Activated T-cell treated with anti-CD3 and anti-CD28 coated beads for 24 hours (primary cell): ENCODE measurements at places on chromosomes 11 and 22.

DNA sequence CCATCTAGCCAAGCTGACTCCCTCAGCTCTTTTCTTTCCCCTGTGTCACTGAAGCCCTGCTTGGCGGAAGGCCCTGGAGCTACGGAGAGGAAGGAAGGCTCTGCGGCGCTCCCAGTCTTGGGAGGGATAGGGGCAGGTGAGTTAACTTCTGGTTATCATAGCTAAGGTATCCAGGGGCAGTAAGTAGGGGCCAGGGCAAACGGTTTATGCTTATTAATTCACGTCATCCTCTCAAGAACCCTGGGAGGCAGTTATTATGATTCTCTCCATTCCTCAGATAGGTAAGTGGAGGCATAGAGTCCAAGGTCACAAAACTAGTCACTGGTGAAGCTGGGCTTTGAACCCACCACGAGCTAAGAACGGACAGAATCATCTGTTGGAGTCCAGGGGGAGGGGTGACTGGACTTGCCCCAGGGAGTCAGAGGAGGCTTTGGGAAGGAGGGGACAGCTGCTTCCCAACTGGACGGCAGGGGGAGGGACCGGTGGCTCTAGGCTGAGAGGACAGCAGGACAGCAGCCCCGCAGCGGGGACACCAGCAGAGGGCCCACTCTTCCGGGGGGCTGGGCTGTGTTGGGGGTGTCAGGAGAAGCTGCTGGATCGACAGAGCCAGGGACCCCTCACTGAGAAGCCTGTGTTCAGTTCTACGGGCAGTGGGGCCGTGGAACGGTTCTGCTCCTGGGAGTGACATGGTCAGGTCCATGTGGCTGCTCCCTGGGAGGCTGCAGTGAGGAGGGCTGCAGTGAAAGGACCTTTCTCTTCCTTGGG lies 3.5 kb downstream of the BAIAP2L2 start:
- no peak for DNase-seq

- DNase-seq, result no peak
These were observed 19.9 kb downstream of the HIRA start for GRCh38 chr22:19411690-19412045.

DNA sequence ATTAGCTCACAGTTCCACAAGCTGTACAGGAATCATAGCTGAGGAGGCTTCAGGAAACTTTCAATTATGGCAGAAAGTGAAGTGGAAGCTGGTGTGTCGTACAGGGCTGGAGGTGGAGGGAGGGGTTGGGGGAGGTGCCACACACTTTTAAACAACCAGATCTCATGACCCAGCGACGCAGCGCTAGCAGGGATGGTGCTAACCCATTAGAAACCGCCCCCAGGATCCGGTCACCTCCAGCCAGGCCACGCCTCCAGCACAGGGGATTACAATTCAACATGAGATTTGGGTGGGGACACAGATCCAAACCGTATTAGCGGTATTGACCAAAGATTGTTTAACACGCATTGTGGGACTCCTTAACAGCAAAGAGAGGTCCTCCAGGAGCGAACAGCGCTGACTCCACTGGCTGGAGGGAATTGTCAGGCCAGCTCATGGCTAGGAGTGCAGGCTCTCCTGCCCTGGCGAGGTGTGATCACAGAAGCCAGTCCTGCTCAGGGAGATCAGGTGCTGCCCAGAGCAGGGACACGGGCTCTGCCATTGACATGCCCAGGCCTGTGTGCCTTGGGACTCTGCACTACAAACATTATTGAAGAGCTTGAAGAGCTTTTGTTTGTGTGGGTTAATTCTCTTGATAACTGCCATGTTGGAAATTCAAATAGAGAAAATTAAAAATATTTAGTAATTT lies 215.3 kb downstream of the TBC1D22A start:
- DNase-seq, result no peak

- no peak for DNase-seq
These were observed 91.2 kb downstream of the DSCAML1 start for GRCh38 chr11:117705866-117706265.

DNA sequence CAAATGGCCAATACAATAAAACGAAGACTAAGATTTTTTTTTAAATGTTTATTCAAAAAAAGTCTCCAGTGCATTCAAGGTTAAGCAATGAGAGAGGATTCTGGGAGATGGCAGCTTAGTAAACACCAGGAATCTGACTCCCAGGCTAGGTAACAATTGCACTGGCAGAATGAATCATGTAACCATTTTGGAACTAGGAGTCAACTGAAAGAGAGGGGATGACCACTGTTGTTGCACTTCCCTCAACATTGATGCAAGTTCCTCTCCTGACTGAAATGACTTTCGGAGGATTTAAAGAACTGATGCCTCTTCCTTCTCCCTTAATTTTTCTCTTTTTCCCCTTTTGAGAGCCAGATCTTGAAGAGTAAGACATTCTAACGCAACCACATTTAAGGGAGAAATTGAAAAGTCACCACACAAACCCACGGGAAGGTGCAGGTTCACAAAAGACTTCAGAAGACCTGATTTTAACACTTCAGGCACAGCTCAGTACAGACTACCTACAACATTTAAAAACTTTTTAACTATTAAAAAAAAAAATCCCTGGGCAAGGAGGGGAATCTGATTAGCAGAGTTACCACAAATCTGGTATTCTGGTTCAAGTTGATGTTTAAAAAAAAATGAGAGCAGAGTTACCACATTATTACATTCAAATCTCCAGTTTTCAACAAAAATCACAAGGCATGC lies 56.8 kb downstream of the FCHSD2 start:
- no peak for DNase-seq

GRCh38 chr11:90849312-90849711 lies 626.5 kb upstream of the CHORDC1 start:
- DNase-seq, result no peak

GRCh38 chr11:91871791-91872190 lies 352.8 kb upstream of the FAT3 start:
- no peak for DNase-seq

DNA sequence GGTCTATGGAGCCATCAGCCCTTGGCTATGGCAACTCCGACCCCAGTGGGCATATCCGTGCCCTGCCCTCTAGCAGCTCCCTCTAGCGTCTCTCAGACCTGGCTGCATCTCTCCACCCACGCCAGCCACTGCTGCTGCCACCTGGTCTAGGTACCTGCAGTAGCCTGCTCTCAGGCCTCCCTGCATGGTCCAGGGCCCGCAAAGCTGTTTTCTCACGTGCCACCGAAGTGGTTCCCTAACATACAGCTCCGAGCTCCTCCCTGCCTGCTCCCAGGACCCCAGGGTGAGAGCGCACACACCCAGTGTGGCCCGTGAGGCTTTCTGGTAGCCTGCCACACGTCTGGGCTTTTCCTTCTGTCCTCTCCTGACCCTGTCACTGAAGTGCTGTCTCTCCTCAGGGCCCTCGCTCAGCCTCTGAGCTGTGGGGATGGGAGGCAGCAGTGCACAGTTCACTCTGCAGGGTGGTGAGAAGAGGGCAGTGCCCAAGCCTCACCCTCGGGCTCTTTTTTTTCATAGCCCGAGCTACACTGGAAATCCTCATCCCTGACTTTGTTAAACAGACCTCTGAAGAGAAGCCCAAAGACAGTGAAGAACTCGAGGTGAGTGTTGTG lies 14.3 kb downstream of the DGCR8 start:
- no peak for DNase-seq

DNA sequence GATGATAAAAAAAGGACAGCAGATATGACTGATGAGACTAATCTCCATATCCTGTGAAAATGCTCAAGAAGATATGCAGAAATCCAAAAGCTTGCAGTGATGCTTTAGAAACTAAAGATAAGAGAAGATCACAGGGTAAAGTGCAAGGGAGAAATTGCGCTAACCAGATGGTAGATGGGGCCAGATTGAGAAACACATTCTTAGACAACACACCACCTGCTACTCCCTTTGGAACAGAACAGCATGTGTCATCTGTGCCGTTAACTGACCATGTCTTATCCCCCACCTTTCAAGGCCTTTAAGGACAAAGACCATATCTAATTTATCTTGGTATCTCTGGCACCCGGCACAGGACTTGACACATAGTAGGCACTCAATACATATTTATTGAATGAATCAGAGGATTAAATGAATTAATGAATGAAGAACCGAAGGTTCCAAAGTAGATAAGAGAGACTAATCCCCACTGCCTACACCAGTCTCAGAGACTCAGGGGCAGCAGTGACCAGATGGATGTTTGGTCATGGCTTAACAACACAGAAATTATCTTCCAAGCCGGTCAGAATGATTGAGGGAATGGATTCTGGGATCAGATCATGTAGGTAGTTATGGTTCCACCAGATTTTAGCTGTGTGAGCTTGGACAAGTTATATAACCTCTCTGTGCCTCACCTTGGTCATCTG lies 12.3 kb upstream of the P2RY2 start:
- no peak for DNase-seq

GRCh38 chr11:22341588-22341931 lies 3.4 kb downstream of the SLC17A6 start:
- DNase-seq, result no peak

GRCh38 chr11:2554338-2555207 lies 109.8 kb downstream of the KCNQ1 start:
- no peak for DNase-seq

DNA sequence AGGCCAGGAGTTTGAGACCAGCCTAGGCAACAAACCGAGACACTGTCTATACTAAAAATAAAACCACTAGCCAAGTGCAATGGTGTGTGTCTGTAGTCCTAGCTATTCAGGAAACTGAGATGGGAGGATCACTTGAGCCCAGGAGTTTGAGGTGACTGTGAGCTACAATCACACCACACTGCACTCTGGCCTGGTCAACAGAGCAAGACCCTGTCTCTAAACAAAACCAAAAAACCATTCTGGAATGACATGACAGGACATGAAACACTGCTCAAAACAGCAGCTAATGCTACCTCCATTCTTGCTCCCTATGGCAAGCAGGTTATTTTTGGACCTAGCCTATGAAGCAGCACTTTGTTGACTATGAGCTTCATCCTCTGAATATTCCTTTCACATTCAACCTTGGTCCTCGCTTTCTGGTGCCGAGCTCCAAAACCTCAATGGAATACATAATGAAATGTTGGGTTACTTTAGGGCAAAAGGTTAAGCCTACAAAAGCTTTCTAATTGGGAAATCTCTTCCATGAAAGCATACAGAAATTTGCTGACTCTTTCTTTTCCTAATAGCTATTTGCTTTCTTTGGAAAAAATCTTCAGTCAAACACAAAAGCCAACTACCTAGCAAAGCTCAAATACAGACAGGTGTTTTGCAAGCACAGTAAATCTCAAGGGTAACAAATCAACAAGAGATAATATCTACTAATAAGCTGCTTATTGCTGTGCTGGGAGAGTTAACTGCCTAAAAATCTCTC lies 21.1 kb downstream of the SIK3 start:
- DNase-seq, result no peak

DNA sequence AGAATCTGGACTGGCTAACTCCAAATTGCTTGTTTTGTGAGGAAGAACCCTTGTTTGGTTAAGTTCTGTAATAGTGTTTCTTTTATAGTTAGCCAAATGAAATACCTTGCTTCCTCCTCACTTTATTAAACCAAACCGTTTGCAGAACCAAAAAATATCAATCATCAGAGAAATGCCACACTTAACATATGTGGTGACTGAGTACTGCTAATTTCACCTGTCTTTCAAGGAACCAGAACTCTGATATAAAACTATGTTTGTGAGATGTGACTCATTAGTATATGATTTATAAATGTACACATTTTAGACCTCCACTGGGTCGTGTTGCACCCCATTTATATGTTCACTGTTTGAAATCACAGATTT lies 119.9 kb downstream of the PGR start:
- no peak for DNase-seq

DNA sequence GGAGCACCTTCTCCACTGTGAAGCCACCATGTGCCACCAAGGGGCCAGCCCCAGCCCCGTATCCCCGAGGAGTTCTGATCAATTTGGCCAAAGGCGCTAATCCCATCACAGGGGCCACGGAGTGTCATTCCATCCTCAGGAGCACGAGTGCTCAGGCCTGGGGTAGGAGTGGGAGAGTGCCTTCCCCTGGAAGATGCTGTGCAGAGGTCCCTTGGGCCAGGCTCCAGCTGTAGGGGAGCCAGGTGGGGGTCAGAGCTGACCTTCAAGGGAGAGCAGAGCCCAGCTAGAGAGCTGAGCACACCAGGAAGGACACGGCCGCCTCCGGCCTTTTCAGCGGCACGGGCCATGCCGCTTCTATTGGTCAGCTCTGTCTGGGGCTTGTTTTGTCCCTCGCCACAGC lies 1459.9 kb downstream of the BRD1 start:
- no peak for DNase-seq

DNA sequence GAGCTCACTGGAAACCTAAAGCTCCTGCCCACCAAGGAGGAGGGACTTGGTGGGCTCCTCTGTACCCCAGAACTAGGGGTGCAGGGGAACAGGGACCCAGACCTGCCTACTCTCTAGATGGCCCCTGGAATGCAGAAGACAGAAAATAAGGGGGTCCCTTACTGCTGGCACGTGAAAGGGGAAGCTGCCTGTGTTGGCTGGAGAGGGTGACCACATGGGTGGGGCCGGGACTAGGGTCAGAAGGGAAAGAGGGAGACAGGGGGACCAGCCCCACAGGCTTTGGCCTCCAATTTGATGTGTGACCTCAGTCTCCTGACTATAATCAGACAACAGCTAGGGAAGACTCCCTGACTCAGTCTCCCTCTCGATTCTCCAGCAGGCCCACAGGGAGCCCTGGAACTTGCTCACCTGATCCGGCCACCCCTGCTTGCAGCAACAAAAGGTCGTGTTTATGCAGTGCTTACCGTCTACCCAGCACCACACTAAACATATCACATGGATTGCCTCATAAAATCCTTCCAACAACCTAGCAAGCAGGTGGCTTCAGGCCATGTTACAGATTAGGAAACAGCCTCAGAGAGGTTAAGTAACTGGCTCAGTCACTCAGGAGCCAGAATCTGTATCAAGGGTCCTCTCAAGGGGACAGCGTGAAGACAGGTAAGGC lies 10.2 kb downstream of the ARAP1 start:
- no peak for DNase-seq

GRCh38 chr11:12540075-12540680 lies 134.0 kb upstream of the TEAD1 start:
- no peak for DNase-seq

DNA sequence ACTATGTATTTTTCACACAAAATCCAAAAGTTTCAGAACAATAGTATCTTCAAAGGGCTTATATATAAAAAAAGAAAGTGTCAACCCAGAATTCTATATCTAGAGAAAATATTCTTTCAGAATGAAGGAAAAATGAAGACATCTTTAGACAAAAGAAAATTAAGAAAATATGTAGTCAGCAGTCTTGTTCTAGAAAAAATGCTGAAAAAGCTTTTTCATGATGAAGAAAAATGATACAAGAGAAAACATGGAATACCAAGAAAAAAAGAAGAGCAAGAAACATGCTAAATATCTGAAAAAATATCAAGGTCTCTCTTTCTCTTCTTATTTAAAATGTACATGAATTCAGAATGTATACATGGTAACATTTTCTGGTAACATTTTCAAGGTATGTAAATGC lies 816.8 kb upstream of the FAT3 start:
- DNase-seq, result no peak

DNA sequence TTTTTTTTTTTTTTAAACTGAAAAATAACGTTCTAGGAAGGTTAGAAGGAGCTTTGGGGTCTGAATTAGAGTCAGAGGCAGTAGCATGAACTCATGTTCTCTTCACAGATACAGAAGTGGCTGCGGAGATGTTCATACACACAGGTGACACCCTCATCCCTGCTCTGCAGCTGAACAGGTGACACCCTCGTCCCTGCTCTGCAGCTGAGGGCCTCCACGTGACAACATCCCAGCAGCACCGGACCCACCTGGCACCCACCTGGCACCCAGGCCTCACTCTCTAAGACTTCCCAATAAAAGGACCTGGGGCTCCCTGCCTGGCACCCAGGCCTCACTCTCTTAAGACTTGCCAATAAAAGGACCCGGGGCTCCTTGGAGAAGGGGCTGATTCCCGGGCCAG lies 19.8 kb downstream of the DRD4 start:
- no peak for DNase-seq
